ENCODE measurements at places on chromosomes 16 and 17.
A peak's percentile ranks its signal among the peaks of the same experiment; 100 is the strongest.

- DNase-seq: no peak
Measured at GRCh38 chr17:48715496-48716399, 6.6 kb downstream of the PRAC1 start.

- DNase-seq: no peak
Measured at GRCh38 chr16:515175-515938, 12.2 kb upstream of the CAPN15 start.

DNA sequence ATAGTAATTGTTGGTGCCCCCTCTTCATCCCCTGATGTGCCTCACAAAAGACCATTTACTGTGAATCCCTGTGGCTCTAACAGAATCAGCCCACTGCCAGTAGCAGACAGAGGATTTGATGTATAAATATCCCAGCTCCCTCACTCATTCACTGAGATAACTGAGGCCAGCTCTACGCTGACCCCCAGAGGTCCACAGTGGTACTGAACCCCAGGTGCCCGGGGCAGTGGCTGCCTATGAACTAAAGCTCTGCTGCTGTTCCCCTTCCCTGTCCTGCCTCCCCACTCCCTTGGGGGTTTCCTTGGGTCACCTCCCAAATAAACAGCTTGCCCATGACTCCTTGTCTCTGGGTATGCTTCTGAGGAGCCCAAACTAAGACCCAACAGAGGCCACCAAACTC lies 295.8 kb downstream of the FOXL1 start:
- DNase-seq: no peak

GRCh38 chr17:76161619-76162266 lies 20.7 kb upstream of the FOXJ1 start:
- no peak for DNase-seq

DNA sequence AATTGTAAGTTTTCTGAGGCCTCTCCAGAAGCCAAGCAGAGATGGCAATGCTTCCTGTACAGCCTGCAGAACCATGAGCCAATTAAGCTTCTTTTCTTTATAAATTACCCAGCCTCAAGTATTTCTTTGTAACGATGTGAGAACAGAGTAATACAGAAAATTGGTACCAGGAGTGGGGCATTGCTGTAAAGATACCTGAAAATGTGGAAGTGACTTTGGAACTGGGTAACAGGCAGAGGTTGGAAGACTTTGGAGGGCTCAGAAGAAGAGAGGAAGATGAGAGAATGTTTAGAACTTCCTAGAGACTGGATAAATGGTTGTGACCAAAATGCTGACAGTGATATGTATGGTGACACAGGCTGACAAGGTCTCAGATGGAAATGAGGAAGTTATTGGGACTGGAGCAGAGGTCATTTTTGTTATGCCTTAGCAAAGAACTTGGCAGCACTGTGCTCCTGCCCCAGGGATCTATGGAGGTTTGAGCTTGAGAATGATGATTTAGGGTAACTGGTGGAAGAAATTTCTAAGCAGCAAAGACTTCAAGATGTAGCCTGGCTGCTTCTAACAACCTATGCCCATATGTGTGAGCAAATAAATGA lies 23.1 kb downstream of the PRDM7 start:
- no peak for DNase-seq

- DNase-seq: no peak
Measured at GRCh38 chr16:80202831-80203413, 337.9 kb upstream of the DYNLRB2 start.

DNA sequence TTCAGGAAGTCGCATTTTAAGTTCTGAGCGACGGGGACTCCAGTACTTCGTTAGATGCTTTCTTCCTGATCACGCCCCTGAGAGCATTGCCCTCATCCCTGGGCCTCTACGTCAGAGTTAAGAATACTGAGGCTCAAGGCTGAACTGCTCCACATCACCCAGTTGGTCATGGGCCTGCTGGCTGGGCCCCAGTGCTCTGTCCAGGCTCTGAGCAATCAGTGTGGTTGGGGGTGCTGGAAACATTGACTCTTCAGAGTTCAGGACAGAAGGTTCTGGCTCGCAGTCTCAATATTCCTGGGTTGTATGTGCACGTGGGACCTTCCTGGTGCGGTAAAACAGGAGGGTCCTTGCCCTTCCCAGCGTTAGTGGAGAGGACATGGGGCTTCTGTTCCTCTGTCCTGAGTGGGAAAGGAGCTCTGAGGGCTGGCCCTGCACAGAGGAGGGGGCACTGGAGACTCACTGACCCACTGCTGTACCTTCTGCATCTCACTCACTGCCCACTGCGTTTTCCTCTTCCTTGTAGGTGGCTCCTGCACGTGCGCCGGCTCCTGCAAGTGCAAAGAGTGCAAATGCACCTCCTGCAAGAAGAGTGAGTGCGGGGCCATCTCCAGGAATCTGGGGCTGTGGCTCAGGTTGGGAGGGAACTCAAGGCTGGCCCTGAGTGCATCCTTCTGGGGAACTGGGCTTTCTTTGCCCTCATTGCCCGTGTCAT lies 518 bp downstream of the MT1E start:
- DNase-seq: no peak

- no peak for DNase-seq
Measured at GRCh38 chr16:26645614-26646013, 421.1 kb upstream of the C16orf82 start.

- no peak for DNase-seq
Measured at GRCh38 chr17:78883533-78884131, 19.4 kb downstream of the CEP295NL start.

GRCh38 chr17:1216217-1217088 lies 36.7 kb upstream of the ABR start:
- DNase-seq: no peak

DNA sequence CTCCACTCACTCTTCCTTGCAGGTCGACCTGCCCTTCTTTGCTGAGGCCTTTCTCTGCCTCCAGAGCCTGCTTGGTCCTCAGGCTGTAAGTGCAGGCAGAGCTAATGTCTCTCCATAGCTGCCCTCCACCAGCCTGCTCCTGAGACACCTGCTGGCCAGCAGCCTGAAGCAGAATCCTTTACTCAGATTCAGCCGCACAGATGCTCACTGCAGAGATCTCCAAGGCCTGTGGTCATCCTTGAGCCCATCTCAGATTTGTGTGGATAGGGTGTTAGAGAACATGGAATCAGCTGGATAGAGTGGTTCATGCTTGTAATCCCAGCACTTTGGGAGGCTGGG lies 11.5 kb downstream of the DEXI start:
- no peak for DNase-seq

DNA sequence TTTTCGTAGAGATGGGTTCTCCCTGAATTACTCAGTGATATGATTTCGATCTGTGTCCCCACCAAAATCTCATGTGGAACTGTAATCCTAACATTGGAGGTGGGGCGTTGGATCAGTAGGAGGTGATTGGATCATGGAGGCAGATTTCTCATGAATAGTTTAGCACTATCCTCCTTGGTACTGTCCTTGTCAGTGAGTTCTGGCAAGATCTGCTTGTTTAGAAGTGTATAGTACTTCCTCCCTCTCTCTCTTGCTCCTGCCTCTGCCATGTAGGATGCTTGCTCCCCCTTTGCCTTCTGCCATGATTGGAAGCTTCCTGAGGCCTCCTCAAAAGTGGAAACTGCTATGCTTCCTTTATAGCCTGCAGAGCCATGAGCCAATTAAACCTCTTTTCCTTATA lies 22.9 kb downstream of the PIGL start:
- DNase-seq: no peak

- no peak for DNase-seq
Measured at GRCh38 chr16:66668777-66669444, 27.6 kb downstream of the CMTM4 start.

DNA sequence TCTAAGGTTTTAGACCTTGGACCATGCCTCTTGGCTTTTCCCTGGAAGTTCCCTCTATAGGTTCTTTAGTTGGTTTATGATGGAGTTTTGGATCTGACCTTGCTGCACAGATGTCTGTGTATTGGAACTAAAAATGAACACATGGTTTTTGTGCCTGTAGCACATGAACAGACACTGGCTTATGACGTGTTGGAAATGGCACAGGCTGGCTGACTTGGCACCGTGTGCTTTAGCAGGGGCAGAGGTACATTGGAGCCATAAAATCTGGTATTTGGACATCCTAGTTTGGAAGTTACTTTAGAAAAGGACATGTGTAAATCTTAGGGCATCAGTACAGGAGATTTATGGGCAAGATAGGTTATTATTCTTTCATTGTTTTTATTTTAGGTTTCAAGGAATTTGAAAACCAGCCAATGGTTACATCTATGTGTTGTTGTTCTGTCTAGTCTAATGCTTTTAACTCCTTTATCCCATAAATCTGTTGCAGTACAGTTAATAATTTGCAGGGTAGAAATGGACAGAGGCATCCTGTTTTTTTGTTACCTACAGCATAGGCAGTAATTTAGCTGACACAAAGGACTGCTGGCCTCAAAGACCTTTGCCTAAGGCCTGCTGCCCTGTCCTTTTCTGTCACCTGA lies 6.0 kb downstream of the SOCS7 start:
- no peak for DNase-seq

- DNase-seq: no peak
Measured at GRCh38 chr17:55391764-55392467, 29.7 kb downstream of the MMD start.

DNA sequence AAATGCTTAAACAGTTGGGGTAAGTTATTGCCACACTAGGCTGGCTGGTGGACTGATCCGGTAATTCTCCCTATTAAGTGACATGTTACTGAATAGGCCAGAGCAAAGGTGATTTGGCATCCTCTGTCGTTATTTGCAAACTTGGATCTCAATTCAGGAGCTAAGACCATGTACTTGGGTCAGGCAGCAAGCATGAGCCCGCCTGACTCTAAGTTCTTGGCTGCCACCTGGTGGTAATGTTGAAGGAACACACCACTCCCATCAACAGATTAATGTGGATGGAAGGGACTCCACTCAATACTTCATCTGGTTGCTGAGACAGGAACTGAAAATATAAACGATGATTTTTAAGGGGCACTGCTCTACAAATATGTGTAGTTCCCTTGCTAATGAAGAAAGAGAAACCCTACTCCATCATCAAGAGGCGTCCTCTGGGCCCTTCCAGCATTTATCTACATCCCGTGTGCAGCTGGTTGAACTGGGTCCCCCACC lies 70.8 kb downstream of the EMP2 start:
- DNase-seq: peak; percentile 81

GRCh38 chr16:516301-516700 lies 11.2 kb upstream of the CAPN15 start:
- DNase-seq: no peak

- DNase-seq: no peak
Measured at GRCh38 chr16:4339909-4340308, 11.2 kb downstream of the PAM16 start.

DNA sequence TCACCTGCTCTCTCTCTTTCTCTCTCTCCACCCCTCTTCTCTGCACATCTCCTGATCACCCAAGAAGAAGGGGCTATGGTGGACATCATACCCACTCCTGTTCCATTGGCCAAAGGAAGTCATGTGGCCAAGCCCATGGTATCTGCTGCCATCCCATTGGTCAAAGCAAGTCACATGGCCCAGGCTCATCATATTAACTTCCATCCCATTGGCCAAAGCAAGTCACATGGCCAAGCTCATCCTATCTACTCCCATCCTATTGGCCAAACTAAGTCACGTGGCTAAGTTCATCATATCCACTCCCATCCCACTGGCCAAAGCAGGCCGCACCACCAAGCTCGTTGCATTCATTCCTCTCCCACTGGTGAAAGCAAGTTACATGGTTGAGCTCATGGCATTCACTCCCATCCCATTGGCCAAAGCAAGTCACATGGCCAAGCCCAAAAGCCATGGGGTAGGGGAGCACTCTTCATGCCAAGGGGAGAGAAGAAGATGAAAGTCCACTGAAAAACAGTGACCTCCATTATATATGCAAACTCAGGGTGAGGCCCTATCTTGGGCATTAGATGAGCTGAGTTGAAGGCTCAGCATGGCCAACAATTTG lies 29.2 kb downstream of the SNX20 start:
- no peak for DNase-seq

- DNase-seq: peak; percentile 54
Measured at GRCh38 chr17:56699186-56699894, 105.8 kb downstream of the NOG start.

All from left kidney (tissue), 8 donors.